ENCODE measurements at places on chromosomes 2 and 18.
A peak's percentile ranks its signal among the peaks of the same experiment; 100 is the strongest.

DNA sequence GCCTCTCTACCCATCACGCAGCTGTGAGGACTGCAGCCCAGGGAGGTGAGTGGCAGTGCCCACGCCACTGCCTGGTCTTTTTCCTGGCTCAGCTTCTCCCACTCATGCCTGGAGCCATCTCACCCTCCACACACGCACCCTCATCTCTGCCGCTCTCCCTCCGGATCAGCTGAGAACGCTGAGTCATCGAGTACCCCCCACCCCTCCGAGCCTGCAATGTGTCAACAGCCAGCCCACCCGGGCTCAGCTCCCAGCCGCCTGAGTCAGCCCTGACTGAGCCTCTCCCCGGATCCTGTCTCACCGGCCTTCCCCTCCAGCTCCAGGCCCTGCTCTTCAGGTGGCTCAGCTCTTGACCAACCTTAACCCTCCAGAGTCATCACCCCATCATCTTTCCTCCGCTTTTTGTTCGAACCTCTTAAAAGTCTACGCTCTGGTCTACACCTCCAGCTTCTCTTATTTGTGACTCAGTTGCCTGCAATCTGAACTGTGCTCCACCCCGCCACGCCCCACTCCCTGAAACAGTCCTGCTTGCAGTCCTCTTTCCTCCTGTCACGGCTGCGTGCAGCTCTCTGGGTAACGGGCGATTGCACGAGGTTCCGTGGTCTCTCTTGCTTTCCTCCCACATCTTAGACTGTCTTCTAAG, 94.4 kb upstream of the ASAP2 start:
- no peak for DNase-seq

GRCh38 chr2:17958466-17959092, 80.1 kb downstream of the KCNS3 start:
- DNase-seq: no peak

- DNase-seq: peak; percentile 15
Measured at GRCh38 chr2:34652636-34653035, 1053.5 kb upstream of the FAM98A start.

- no peak for DNase-seq
Measured at GRCh38 chr2:188570370-188570769, 278.7 kb downstream of the GULP1 start.

- peak; percentile 86 for DNase-seq
Measured at GRCh38 chr2:235779444-235779896, 285.6 kb downstream of the AGAP1 start.

DNA sequence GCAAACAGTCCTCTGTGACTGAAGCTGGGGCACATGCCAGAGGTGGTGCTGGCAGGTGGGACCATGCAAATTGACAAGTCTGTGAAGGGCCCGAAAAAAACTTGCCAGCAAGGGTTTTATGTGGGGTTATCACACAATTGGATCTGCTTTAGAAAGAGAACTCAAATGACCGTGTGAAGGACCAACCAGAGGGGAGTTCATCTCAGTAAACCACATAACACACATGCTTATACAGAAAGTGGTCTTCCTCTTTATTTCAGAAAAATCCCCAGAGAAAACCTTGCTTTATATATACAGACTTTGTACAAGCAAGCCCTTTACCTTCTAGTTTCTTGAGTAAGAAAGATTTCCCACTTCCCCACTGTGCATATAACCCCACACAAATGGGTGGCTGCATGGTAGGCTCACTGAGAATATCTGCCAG, 46.7 kb downstream of the KIDINS220 start:
- DNase-seq: no peak

DNA sequence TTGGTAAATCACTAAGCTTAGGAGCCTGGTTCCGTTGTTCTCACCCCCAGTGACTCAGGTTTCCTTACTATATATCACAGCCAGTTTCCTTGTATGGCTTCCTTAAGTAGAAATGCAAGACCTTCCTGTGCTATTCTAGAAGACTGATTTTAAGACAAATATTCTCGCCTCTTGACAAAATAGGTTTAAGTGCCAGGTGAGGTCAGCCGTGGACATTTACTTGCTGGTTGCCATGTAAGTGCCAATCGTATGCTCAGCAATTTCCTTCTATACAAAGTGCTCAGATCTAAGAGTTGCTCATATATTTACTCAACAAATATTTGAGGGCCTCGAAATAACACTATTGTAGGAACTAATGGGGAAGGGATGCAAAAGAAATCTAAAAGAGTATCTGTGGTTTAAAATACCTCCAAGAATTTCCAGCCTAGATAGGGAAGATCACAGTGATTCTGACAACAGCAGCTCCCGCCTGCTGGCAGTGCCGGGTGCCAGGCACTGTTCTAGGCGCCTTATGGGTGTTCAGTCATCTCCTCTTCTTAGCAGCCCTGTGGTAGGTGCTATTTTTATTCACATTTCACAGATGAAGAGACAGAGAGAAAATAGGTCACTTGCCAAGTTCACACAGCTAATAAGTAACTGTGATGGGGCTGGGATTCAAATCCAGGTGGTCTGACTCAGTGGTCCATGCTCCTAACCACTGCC, 95.3 kb upstream of the B3GNT7 start:
- DNase-seq: no peak

GRCh38 chr18:8455661-8456614, 153.3 kb upstream of the RAB12 start:
- no peak for DNase-seq

DNA sequence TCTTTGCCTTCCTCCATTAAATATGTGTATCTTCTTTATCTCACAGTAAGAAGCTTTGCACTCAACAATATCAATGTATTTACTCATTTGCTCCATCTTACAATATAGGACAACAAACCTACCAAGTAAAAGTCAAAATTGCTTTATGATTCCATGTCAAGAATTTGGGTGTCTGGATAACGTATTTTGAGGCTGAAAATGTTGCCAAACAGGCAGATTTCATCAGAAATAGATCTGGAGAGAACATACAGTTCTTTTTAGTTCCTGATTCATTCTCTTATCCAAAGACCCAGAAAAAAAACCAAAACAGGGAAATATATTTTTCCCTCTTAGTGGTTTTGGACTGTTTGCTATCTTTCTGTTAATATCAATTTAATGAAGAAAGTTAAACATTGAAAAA, 621.1 kb downstream of the STK39 start:
- DNase-seq: no peak

DNA sequence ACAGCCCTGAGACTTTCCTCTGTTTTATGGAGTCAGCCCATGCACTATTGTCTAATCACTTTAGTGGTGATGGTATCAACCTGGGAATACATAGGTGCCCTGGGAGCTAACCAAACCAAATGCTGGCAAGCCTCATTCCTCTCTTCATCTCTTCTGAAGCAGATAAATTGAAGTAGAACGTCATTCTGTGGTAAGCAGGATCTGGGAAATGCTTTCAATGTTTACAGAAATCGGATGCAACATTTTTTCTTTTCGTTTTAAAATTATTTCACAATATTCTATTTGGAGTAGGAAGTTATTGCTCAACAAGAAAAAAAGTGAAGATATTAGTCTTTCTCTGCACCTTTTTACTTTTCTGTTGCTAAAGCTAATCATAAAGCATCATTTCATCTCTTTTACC, 114.2 kb downstream of the RBMS1 start:
- no peak for DNase-seq
